ENCODE measurements at places on chromosomes 1 and 21. TPM values are rescaled to one million over a fixed set of nuclear protein-coding genes. Genes with fewer than 3 reads are reported as not detected.

Gene TRIM46
- total RNA-seq, result 7.4 TPM

Gene ALX3
- total RNA-seq, result 1.9 TPM

Gene DISP3
- total RNA-seq, result not detected

Gene LEPR
- 19.6 TPM for total RNA-seq

Gene SMIM1
- total RNA-seq, result 2.7 TPM

Gene CELA3A
- not detected for total RNA-seq

Gene RCC1
- 30.8 TPM for total RNA-seq

Gene EFNA4
- total RNA-seq, result 3.6 TPM

Gene ASCL5
- total RNA-seq, result not detected

Gene GUCA2A
- not detected for total RNA-seq

Gene A3GALT2
- total RNA-seq, result not detected

Gene GBP4
- total RNA-seq, result 0.97 TPM

Gene RPE65
- total RNA-seq, result not detected

Gene NIPAL3
- total RNA-seq, result 119 TPM

Gene ERO1B
- total RNA-seq, result 6.3 TPM

Gene OR10J5
- not detected for total RNA-seq

Gene PROX1
- total RNA-seq, result 0.16 TPM

Gene FALEC
- not detected for total RNA-seq

Gene PIGP
- total RNA-seq, result 4.4 TPM

Gene ARHGEF16
- total RNA-seq, result not detected

Gene TRIM63
- not detected for total RNA-seq

Gene TRIM67
- total RNA-seq, result under 0.01 TPM

Gene CFAP74
- total RNA-seq, result not detected

Gene BEND5
- 0.32 TPM for total RNA-seq

Gene SLC5A9
- not detected for total RNA-seq

Gene UQCRHL
- total RNA-seq, result 0.81 TPM

Gene AXDND1
- total RNA-seq, result 0.12 TPM

Gene CLDN17
- total RNA-seq, result not detected

Gene PEAR1
- total RNA-seq, result 5.0 TPM

Gene HIVEP3
- total RNA-seq, result 2.4 TPM

Gene SLC44A3
- total RNA-seq, result 1.7 TPM

Gene BARHL2
- total RNA-seq, result not detected

Gene TTC22
- not detected for total RNA-seq

Gene FCGR1A
- total RNA-seq, result not detected

Gene HSD3B1
- total RNA-seq, result not detected

Gene SH3BP5L
- 31.1 TPM for total RNA-seq

Gene DOCK7
- total RNA-seq, result 107 TPM

Gene DEGS1
- 112 TPM for total RNA-seq

Gene ZNF684
- 2.8 TPM for total RNA-seq

Gene FCRL1
- not detected for total RNA-seq
